ENCODE measurements at places on chromosomes 12 and 14.
A peak's percentile ranks its signal among the peaks of the same experiment; 100 is the strongest.

- DNase-seq: no peak
These were observed 135.3 kb upstream of the SOX5 start for GRCh38 chr12:24084800-24085199.

DNA sequence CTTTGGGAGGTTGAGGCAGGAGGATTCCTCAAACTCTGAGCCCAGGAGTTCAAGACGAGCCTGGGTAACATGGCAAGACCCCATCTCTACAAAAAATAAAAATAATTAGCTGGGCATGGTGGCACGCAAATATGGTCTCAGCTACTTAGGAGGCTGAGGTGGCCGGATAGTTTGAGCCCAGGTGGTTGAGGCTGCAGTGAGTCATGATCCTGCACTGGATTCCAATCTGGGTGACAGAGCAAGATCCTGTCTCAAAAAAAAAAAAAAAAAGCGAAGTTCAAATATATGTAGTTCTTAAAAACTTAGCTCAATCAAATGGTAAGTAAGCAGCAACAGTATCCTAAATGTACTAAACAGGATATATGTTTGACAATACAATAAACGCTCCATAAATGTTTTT is 85.5 kb upstream of the SSTR1 start:
- DNase-seq: no peak

- peak; percentile 50 for DNase-seq
These were observed 2.2 kb downstream of the MMP17 start for GRCh38 chr12:131830335-131830913.

- no peak for DNase-seq
These were observed 165.4 kb downstream of the KICS2 start for GRCh38 chr12:64056741-64057140.

DNA sequence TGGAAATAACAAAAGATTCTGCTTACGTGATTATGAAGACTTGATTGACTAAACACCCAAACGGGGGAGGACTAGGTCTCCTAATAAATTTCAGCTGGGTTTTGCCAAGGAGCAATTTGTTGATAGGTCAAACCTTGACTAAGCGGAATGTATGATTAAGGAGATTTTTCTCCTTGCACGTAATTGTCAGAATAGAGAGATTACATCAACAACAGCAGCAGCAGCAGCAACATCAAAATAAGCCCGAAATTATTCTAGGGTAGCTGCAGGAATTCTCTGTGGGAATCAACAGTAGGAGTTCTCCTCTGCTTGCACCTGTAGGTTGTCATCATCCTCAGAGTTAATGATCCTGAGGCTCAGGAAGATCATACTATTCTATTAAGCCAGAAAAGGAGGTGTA is 10.2 kb downstream of the ELK3 start:
- DNase-seq: no peak

GRCh38 chr12:102602521-102602920 is 122.2 kb upstream of the IGF1 start:
- DNase-seq: no peak

DNA sequence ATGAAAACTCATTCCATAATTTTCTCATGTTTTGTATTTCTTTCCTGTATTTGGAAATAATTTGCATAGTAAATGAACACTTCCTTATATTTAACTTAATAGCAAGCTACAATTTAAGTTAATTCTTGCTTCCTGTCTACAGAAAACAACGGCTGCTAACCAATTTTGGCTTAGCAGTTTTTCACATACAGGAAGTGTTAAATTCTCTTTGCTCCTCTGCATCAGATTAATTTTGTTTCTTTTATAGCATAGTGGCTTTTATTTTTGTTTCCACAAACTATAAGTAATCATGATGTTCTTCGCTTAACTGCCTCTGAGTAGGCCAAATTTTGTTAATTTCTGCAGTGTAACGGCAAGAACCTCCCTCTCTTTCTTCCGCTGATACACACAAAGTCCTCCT is 182.9 kb downstream of the ALX1 start:
- DNase-seq: no peak

DNA sequence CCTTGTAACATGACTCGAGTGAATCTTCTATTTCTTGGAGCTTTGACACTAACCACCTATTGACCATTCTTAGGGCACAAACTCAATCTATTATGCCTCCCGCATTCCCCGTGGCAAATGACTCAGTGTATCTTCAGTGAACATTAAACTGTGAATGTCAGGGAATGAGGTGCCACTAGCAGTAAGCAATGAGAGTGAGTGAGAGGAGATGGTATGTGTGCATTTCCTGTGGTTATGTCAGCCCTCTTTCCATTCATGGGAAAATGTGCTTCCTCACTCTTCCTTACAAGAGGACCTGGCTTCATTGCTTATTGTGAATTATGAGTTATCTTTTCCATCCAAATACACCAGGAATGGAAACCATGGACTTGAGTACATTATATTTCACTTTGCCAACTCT is 229.2 kb downstream of the EMP1 start:
- no peak for DNase-seq

GRCh38 chr12:120012067-120012621 is 23.1 kb downstream of the BICDL1 start:
- peak; percentile 33 for DNase-seq

DNA sequence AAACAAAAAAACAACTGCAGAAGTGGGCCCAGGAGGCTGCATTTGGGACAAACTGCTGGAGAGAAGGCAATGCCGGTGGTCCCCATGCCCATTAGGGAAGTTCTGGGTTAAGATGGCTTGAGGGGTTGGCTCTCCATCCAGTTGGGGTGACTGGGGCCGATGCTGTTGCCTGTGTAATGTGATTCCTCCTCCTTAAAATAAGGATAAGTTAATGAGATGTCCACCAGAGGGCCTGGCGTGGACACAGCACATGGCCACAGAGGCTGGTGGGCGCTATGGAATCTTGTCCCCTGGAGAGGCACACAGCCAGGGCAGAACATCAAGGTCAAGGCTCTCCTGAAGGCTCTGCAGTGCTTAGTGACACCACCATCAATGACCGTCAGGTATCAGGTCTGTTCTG is 1.0 kb upstream of the TESC start:
- no peak for DNase-seq

DNA sequence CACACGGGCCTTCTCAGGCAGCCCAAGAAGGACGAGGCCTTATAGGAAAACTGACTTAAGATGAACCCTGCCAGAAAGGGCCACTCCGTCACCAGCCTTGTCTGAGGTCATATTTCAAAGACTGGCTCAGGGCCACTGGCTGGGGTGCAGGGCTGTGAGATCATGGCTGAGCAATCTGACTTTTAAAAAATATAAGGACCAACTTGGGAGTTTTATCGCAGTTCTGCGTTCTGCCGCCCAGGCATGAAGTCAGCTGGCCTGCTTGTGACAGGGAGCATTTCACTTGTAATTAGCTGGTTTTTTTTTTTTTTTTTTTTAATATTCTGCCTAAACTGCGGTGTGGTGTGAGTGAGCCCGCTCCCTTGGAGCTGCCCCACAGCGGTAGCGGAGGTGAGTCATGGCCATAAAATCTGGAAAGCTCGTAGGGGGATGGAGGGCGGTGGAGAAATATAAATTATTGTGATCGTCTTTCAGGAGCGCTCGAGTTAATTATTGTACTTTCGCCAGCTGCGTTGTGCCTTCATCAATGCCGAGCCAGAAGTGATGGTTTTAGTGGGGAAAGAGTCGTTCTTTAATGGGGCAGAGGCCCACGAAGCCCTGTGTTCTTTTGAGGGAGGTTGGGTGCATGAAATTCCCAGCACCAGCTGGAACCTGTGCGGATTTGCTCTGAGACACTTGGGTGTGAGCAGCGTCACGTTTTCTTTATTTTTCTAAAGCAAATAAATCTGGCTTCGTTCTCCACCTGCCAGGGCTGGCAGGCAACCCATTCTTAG is 231.9 kb downstream of the C12orf75 start:
- no peak for DNase-seq

DNA sequence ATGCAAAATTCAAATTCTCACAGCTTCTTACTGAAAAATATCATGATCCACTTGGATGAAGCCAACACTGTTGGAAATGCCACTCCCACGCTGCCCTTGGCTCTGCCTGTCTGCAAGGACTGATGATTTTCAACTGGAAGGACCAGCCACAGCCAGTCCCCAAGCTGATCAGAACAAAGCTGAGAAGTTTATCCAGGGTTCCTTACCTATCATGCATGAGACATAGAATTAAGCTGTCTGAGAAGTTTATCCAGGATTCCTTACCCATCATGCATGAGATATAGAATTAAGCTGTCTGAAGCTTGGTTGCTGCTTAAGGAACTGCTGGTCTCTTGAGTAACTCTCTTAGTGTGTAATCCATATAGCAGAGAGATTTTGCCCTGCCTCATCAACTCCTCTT is 159.8 kb upstream of the TMEM260 start:
- DNase-seq: no peak

- peak; percentile 65 for DNase-seq
These were observed 116.3 kb downstream of the GLT1D1 start for GRCh38 chr12:128969480-128970055.

GRCh38 chr14:79833781-79834180 is 377.5 kb downstream of the DIO2 start:
- DNase-seq: no peak

DNA sequence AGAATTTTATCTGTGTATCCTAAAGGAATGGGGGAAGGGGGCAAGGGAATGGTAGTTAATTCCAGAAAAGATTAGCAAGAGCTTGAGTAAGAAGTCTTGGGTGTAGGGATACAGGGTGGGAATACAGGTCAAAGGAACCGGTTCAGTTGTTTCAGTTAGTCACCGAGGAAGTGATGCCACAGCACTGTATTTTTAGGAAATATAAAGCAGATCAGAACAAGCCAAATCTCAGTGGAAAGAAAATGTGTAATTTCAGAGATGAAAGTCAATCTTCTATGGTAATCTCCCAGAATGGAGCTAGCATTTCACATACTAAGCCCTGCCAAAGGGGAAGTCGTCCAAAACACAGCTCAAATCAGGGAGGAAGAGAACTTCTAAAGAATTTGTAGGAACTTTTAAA is 4.7 kb upstream of the TUBA1C start:
- DNase-seq: no peak

GRCh38 chr14:69398818-69399210 is 322 bp downstream of the SLC39A9 start:
- no peak for DNase-seq

DNA sequence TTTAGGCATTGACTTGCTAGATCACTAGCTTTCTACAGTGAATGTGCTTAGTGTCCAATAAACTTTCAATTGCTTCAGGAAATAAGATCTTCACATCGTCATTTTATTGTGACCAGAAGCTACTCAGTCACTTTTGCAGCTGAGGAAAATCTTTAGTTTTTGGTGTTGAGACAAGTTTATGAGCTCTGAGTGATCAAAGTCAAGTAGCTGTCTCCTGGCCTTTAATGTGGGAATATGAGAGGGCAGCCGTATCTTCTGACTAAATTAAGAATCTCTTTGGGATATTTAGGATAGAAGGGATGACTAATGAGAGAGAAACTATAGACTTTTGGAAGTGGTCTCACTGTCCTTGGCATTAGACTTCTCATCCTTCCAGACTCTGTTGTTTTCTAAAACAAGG is 21.6 kb downstream of the MSRB3 start:
- no peak for DNase-seq
